ENCODE measurements at places on chromosomes 16 and 17. TPM values are rescaled to one million over a fixed set of nuclear protein-coding genes. Genes with fewer than 3 reads are reported as not detected.

- DNase-seq = no peak
These were observed 2.0 kb upstream of the RAP1GAP2 start for GRCh38 chr17:2794111-2794803.

CTNS gene
- 5.9 TPM for total RNA-seq

DNA sequence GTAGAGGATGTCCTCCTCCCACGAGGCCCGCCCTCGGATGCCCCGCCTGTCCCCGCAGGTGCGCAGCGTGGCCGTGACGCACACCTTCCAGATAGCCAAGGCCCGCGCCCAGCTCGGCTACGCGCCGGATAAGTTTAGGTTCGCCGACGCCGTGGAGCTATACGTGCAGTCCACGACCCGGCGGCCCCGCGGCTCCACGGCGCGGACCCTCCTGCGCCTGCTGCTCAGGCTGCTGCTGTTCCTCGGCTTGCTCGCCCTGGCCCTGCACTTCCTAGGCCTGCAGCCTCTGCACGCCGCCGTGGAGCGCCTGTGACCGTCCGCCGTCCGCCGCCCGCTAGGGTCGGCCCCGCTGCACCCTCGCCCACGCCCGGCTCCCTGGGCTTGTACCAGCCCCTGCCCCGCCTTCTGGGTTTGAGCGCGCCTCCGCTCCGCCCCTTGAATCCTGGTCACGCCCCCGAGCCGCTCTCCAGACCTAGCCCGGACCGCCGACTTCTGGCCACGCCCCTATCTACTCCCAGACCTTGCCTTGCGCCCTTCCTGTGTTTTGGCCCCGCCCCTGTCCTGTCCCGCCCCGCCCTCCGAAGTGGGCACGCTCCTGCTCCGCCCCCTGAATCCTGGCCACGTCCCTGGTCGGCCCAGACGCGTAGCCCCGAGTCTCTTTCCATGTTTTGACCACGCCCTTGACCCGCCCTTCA, 15.8 kb upstream of the EEF2K start:
- DNase-seq = no peak

GRCh38 chr17:38333635-38334295, 10.0 kb downstream of the GPR179 start:
- DNase-seq = no peak

CCL13 gene
- not detected for total RNA-seq

All from epithelial cell of proximal tubule (primary cell).